PC-9 (cell line): ENCODE measurements at places on chromosomes 1 and 21.

- DNase-seq = peak; percentile 49
- no peak overlapping the region for H3K4me3 ChIP-seq
- H3K27me3 ChIP-seq = no peaks in the 10 kb centered on the region
- H3K4me1 ChIP-seq = peaks cover 16% of the 10 kb centered on the region
- no peak overlapping the region for H3K27ac ChIP-seq
Observed at GRCh38 chr1:199857108-199857507, 170.4 kb upstream of the NR5A2 start.

GRCh38 chr21:27021801-27022200, 54.9 kb upstream of the ADAMTS5 start:
- H3K27ac ChIP-seq = no peak overlapping the region
- no peak overlapping the region for H3K4me3 ChIP-seq
- no peaks in the 10 kb centered on the region for H3K27me3 ChIP-seq

- peak overlapping the region; percentile 28; the same call in 1 of the 2 replicates for H3K27ac ChIP-seq
- H3K27me3 ChIP-seq = no peaks in the 10 kb centered on the region
- H3K4me1 ChIP-seq = peaks cover 39% of the 10 kb centered on the region
- no peaks in the 10 kb centered on the region for H3K36me3 ChIP-seq
- peak; percentile 78 for DNase-seq
Observed at GRCh38 chr1:154431586-154432373, 26.6 kb downstream of the IL6R start.

- H3K4me3 ChIP-seq = no peak overlapping the region
- H3K36me3 ChIP-seq = no peaks in the 10 kb centered on the region
- peaks cover 23% of the 10 kb centered on the region for H3K4me1 ChIP-seq
- H3K27ac ChIP-seq = peak overlapping the region; percentile 51
Observed at GRCh38 chr1:73783352-73783751, 414.6 kb downstream of the LRRIQ3 start.

DNA sequence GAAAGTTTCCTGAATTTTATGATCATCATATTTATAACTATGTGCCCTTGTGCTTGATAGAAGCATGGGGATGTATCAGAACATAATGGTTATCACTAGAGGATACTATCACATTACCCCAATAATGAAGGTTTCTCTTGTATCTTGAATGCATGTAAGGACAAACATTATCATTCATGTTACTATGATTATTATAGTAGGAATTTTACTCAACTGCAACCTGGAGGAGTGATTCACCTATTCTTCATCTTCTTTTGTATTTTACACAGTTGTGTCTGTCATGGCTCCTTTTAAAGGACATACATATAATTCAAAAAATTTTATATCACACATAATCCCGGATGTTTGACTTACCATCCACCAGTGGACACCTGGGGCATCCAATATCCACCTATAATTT, 143.8 kb upstream of the TMPRSS15 start:
- no peak overlapping the region for H3K27ac ChIP-seq
- H3K4me3 ChIP-seq = no peak overlapping the region
- DNase-seq = no peak
- H3K27me3 ChIP-seq = no peaks in the 10 kb centered on the region

DNA sequence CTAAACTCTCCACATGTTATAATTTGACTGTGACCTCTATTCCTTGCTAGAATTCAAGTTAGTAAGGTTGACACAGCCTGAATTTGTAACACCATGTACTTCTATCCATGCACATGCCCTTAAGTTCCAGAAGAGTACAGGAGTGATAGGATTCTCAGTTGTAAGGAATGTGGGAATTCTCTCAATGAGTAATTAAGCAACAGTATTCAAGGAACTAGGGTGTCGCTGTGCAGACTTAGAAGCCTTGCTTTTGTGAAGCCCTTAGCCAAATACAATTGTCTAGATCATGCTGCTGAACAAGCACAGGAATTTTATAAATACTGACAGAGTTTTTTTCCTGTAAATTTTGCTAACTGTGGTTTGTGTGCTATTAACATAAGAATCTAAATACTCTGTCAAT, 276.3 kb upstream of the PTBP2 start:
- H3K4me1 ChIP-seq = no peaks in the 10 kb centered on the region
- no peak overlapping the region for H3K27ac ChIP-seq
- H3K36me3 ChIP-seq = no peaks in the 10 kb centered on the region
- DNase-seq = no peak
- no peak overlapping the region for H3K4me3 ChIP-seq

DNA sequence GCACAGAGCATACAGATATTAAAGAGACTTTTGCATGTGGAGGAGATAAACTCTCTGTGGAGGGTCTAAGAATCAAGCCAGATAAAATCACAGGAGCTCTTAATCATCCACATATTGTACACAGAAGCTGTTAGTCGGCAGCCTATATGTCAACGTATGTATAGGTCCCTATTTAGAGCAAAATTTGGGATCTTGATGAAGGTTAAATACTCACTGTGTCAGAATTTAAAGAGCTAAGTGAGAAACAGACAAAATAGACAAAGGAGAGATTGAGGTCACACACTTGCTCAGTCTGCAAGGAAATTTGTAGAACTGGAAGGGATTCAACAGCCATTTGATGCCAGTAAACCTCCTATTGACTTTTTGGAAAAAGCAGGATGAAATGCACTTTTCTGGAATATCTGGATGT, 4.1 kb upstream of the IRF2BP2 start:
- no peak for DNase-seq
- peak overlapping the region; percentile 100 for H3K27ac ChIP-seq
- no peaks in the 10 kb centered on the region for H3K36me3 ChIP-seq
- H3K4me3 ChIP-seq = peak overlapping the region; percentile 47; the same call in 1 of the 2 replicates

DNA sequence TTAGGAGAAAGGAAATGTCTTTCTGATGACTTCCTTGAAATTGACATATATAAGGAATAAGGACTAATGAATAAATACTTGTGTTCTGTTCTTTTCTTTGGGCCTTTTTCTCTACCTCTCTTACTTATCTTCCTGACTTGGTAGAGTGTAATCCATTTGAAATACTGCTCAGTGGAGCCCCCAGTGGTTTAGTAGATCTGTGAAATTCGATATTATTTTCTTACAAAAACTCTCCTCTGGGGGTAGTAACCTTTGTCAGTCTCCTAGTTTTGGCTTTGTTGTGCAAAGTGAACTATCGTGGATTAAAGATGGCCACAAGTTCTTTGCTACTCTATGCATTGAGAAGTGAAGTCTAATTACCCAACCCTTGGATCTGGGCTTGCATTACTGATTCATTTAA, 48.8 kb downstream of the DUSP10 start:
- H3K4me1 ChIP-seq = no peaks in the 10 kb centered on the region
- H3K4me3 ChIP-seq = no peak overlapping the region
- H3K27me3 ChIP-seq = no peaks in the 10 kb centered on the region
- no peak for DNase-seq
- no peaks in the 10 kb centered on the region for H3K36me3 ChIP-seq
- no peak overlapping the region for H3K27ac ChIP-seq

- no peak overlapping the region for H3K4me3 ChIP-seq
- no peaks in the 10 kb centered on the region for H3K36me3 ChIP-seq
- no peak for DNase-seq
- H3K27ac ChIP-seq = no peak overlapping the region
- no peaks in the 10 kb centered on the region for H3K27me3 ChIP-seq
Observed at GRCh38 chr1:48018799-48019198, 21.6 kb upstream of the TRABD2B start.

GRCh38 chr1:215983680-215984079, 416.6 kb downstream of the KCTD3 start:
- H3K27me3 ChIP-seq = no peaks in the 10 kb centered on the region
- DNase-seq = no peak
- H3K27ac ChIP-seq = no peak overlapping the region
- H3K4me3 ChIP-seq = no peak overlapping the region
- no peaks in the 10 kb centered on the region for H3K4me1 ChIP-seq

DNA sequence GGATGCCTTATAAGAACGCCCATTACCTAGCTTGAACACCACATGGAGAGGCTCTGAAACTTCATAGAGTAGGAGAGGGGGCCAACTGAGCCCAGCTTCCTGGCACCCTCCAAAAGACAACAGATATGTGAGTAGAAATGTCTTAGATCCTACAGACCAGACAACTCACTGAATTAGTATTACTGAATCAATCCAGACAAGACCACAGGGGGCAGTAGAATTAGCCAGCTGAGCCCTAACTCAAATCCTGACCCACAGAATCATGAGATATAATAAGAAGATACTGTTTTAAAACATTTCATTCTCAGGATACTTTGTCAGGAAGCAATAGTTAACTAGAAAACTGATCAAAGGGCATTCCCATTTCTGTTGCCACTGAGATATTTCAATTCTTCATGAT, 45.8 kb upstream of the C1orf21 start:
- no peaks in the 10 kb centered on the region for H3K4me1 ChIP-seq
- no peaks in the 10 kb centered on the region for H3K27me3 ChIP-seq
- no peaks in the 10 kb centered on the region for H3K36me3 ChIP-seq
- no peak overlapping the region for H3K27ac ChIP-seq
- no peak overlapping the region for H3K4me3 ChIP-seq

DNA sequence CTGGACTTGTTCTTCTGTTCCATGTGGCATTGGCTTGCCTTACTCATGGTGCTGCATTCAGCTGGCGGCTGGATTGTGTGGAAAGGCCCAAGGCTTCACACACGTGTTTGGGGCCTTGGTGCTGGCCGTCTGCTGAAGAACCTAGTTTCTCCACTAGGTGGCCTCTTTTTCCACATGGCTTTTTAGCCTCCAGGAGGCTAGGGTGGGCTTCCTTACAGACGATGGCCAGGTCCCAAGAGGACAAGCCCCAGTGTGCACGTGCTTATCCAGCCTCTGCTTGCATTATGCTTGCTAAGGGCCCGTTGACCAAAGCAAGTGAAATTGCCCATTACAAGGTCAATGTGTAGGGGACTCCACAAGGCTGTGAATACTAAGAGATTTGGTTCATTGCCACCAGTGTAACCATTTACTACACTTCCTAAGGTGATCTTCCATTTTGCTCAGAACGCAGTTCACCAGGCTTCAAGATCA, 47.5 kb upstream of the FOXO6 start:
- H3K27me3 ChIP-seq = no peaks in the 10 kb centered on the region
- no peak overlapping the region for H3K27ac ChIP-seq
- no peaks in the 10 kb centered on the region for H3K36me3 ChIP-seq

- no peaks in the 10 kb centered on the region for H3K36me3 ChIP-seq
- DNase-seq = no peak
- H3K4me3 ChIP-seq = no peak overlapping the region
- H3K27me3 ChIP-seq = no peaks in the 10 kb centered on the region
- no peak overlapping the region for H3K27ac ChIP-seq
Observed at GRCh38 chr1:216346526-216346925, 76.7 kb downstream of the USH2A start.

- H3K36me3 ChIP-seq = no peaks in the 10 kb centered on the region
- no peaks in the 10 kb centered on the region for H3K4me1 ChIP-seq
- no peak for DNase-seq
- no peak overlapping the region for H3K4me3 ChIP-seq
- peaks cover 10% of the 10 kb centered on the region for H3K27me3 ChIP-seq
- no peak overlapping the region for H3K27ac ChIP-seq
Observed at GRCh38 chr21:40053007-40053406, 185.8 kb downstream of the PCP4 start.

DNA sequence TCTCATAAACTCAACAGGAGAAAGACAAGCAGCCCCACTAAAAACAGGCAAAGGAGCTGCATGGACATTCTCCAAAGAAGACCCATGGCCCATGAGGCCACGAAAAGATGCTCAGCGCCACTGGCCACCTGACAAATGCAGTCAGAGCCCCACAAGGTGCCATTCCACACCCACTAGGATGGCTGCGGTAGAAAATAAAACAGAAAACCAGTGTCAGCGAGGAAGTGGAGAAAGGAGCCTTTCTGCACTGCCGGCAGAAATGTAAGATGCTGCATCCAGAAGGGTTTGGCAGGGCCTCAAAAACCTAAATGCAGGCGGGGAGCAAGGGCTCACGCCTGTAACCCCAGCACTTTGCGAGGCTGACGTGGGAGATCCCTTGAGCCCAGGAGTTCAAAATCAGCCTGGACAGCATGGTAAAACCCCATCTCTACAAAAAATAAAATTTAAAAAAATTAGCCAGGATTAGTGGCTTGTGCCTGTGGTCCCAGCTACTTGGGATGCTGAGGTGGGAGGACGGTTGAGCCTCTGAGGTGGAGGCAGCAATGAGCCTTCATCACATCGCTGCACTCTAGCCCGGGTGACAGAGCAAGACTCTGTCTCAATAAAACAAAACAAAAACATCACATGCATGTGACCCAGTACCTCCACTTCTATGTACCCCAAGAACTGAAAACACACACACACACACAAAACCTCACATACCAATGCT, 4.2 kb downstream of the WNT9A start:
- H3K27me3 ChIP-seq = no peaks in the 10 kb centered on the region
- peaks cover 20% of the 10 kb centered on the region for H3K4me1 ChIP-seq
- H3K4me3 ChIP-seq = no peak overlapping the region

DNA sequence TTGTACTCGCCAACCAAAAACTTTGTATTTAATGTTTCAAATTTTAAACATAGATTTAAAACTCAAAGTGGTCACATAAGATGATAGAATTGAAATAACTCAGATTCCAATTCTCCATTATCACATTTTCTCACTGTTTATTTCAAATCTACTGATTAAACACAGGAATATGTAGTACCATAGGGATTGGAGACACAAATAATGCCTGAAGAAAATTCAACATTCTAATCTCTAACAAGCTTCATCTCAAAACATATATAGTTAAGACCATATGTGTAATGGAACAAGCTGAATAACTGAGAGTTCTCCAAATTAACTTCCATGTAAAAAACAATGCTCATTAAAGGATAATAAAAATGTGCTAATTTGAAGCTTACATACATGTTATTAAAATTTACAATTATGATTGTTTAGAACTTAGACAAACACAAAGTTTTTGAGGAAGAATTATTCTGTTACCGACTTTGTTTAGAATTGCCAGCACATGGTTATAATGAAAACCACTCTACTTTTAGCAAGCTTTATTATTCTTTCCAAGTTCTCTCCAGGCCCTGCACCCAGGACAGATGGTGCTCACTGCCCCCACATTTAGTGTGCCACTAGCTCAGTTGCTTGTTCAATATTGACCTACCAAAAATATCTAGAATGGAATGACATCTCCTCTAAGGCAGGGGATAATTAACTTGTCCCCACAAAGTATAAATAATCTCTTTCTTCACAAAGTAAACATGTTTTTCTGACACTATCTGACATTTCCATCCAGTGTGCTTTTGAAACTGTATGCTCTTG, 467.2 kb downstream of the TTLL7 start:
- DNase-seq = no peak
- H3K4me3 ChIP-seq = no peak overlapping the region
- no peaks in the 10 kb centered on the region for H3K36me3 ChIP-seq
- H3K27me3 ChIP-seq = no peaks in the 10 kb centered on the region
- no peaks in the 10 kb centered on the region for H3K4me1 ChIP-seq
- H3K27ac ChIP-seq = no peak overlapping the region

DNA sequence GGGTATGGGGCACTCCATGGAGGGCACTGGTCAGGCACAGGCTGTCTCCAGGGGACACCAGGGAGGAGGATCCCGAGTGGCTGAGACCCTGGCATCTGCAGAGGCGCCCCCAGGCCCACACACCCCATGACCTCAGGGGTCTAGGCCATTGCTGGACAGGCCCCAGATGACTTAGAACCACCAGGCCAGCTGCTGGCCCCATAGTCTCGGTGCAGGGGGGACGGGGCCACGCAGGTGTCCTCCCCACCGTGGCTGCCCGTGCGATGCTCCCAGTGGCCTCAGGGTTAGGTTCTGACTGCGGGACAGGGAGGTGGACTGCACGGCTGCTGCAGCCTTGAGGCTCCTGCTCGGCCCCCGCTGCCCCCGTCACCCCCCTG, 44.0 kb downstream of the MORN1 start:
- H3K36me3 ChIP-seq = no peaks in the 10 kb centered on the region
- no peaks in the 10 kb centered on the region for H3K27me3 ChIP-seq
- no peak overlapping the region for H3K4me3 ChIP-seq
- no peaks in the 10 kb centered on the region for H3K4me1 ChIP-seq
- DNase-seq = no peak

GRCh38 chr1:170340308-170340707, 191.7 kb upstream of the GORAB start:
- H3K36me3 ChIP-seq = no peaks in the 10 kb centered on the region
- no peaks in the 10 kb centered on the region for H3K4me1 ChIP-seq
- H3K4me3 ChIP-seq = no peak overlapping the region
- no peaks in the 10 kb centered on the region for H3K27me3 ChIP-seq
